Myometrial cell (primary cell): ENCODE measurements at places on chromosomes 5 and 9. TPM values are rescaled to one million over a fixed set of nuclear protein-coding genes. Genes with fewer than 3 reads are reported as not detected.

The CDKN2B-AS1 gene
- 0.53 and 2.0 TPM in 2 replicates for total RNA-seq

The CCL28 gene
- total RNA-seq = 0.71 and 0.86 TPM in 2 replicates

The SLC22A4 gene
- total RNA-seq = 3.5 and 4.9 TPM in 2 replicates

The FOXD4L6 gene
- total RNA-seq = not detected in 2 replicates

The IL5 gene
- total RNA-seq = not detected in 2 replicates

The CER1 gene
- total RNA-seq = not detected in 2 replicates

The SYNPO gene
- 4.6 and 7.6 TPM in 2 replicates for total RNA-seq
